ENCODE measurements at places on chromosomes 13 and 19.
A peak's percentile ranks its signal among the peaks of the same experiment; 100 is the strongest.

DNA sequence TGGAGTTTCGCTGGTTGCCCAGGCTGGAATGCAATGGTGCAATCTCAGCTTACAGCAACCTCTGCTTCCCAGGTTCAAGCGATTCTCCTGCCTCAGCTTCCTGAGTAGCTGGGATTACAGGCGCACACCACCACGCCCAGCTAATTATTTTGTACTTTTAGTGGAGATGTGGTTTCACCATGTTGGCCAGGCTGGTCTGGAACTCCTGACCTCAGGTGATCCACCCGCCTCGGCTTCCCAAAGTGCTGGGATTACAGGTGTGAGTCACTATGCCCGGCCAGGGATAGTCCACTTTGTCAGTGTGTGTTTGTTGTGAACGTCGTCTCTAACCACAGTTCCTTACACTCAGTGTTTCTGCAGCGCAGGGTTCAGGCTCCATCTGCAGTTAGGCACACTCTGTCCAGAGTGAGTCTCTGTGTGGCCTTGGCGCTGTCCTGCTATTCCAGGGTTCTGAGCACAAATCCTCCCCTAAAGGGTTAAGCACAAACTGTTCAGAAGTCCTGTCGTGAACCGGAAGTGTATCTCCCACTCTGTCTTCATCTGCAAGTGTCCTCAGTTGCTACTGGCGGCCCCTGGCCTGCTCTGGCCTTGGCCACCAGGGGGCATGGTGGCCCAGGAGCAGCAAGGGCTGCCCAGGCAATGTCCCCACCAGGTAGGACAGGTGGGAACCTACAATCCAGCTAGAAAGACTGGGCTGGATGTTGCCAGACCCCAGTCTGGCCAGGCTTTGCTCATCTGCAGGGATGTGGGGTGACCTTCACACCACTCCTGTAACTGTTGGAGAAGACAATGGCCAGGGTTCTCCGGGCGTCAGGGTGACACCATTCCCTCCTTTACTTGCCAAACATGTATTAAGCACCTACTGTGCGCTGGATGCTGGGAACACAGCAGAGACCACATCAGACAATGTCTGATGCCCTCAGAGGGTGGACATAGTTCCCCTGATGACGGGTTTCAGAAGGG is 38.8 kb upstream of the GATAD2A start:
- DNase-seq: peak; percentile 89

DNA sequence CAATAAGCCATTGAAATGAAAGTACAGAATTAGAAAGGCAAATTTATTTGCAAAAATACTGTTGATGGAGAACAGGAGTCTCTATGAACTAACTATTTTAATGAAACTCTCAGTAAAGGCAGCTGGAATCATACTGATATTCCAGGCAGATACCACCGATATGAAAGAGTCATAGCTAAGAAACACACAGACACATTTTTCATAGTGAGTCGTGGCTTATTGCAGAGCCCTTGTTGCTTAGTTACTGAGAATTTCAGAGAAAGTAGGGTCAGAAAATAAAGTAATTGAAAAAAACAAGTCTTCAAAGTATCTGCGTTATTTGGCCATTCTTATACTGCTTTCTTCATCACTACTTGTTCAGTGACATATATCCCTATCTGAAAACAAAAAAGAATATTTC is 1890.9 kb downstream of the PCDH9 start:
- no peak for DNase-seq

DNA sequence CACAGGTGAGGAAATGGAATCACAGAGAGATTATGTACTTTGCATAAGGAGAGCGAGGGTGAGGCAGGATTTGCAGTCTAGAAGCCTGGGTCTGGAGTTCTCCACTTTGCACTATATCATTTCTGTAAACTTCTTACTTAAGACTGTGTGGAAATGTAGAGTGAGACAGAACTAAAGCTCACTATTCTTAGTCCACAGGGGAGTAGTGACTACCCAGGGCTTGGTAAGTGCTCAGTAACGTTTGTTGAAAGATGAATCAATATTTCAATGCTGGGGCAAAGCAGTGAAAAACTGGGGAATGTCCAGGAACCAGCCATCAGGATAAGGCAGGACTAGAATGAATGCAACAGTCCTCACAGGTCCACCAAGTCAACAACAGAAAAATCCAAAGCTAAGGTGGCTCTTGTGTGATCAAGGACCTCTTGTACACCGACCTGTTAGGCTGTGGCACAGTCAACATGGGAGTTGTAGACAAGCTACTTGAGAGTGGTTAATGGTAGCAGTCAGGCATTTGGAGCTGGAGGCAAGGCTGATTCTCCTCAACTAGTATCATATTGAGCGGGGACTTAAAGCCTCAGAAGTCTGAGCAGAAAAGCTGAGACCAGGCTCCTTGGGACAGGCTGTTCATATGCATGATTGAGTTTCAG is 929 bp upstream of the TNFSF13B start:
- no peak for DNase-seq

DNA sequence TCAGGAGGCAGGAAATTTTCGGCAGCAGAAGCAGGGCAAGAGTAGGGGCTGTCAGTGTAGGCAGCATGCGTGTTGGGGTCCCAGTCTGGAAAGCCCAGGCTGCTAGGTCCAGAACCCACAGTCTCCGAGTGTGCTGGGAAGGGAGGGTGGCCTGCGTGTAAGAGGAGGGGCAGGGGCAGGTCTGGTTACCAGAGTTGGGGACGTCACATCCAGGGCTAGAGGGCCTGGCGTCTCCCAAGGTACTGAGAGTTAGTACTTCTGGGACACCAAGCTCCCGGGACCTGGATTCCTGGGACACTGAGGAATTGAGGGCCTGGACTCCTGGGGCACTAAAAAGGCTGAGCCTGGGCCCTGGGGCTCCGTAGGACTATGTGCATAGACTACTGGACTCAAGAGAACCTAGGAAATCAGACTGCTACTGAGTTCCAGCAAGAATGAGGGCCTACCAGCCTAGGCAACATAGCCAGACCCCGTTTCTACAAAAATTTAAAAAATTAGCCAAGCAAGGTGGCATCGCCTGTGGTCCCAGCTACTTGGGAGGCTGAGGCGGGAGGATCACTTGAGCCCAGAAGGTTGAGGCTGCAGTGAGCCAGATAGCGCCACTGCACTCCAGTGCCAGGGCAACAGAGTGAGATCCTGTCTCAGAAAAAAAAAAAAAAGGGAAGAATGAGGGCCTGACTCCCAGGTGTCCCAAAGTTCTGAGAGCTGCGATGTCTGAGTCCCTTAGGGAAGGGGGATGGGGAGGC is 2.5 kb downstream of the NFKBID start:
- DNase-seq: no peak

DNA sequence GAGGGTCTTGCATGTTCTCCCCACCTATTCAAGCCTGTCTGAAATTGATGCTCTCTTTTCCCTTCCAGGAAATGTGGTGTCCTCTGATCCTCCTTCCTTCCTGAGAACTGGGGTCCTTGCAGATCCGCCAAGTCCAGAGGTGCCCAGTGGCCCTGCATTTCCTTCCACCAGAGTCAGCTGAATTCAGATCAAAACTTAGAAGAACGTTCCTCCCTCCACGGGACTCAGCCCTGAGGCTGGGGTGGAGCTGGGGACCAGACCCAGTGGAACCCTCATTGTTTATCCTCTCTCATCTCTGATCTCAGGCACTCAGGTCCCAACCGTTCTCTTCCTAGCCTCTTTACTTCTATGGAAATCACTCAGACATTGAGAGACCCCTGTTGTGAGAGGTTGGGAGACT is 477.3 kb downstream of the TSHZ3 start:
- no peak for DNase-seq

DNA sequence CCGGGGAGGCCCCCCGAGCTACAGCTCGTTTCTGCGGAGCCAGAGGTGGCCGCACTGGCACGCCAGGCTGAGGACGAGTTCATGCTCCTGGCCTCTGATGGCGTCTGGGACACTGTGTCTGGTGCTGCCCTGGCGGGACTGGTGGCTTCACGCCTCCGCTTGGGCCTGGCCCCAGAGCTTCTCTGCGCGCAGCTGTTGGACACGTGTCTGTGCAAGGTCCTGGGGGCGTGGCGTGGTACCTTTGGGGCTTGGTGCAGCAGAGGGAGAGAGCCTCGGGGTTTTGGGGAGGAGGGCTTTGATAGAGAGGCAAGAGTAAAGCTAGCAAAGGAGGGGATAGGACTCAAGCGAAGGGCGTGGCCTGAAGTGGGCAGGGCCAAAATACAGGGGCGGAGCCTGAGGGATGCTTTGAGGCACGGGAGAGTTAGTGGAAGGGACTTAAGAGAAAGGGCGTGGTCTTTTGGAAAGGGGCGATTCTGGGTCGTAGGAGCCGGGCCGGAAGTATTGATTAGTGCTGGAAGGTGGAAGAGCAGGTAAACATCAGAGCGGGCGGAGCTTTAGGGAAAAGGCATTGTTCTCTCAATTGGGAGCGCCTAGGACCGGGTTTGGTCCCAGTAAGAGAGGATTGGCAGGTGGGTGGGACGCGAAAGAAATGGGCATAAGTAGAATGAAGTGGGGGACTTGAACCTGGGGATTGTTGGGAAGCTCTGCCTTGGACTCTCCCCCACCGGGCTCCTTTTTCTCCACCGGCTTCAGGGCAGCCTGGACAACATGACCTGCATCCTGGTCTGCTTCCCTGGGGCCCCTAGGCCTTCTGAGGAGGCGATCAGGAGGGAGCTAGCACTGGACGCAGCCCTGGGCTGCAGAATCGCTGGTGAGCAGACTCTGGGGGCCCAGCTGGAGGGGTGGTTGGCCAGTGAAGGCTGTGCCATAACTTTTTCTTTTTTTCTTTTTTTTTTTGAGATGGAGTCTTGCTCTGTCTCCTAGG is 1.2 kb downstream of the PPM1N start:
- peak; percentile 72 for DNase-seq

- DNase-seq: no peak
These were observed 17.2 kb downstream of the FGF21 start for GRCh38 chr19:48772503-48772953.

GRCh38 chr19:48681127-48681470 is 8.3 kb upstream of the NTN5 start:
- DNase-seq: no peak

- no peak for DNase-seq
These were observed 50.3 kb upstream of the GPI start for GRCh38 chr19:34314437-34315313.

- DNase-seq: no peak
These were observed 41.1 kb upstream of the MATK start for GRCh38 chr19:3827306-3827705.

DNA sequence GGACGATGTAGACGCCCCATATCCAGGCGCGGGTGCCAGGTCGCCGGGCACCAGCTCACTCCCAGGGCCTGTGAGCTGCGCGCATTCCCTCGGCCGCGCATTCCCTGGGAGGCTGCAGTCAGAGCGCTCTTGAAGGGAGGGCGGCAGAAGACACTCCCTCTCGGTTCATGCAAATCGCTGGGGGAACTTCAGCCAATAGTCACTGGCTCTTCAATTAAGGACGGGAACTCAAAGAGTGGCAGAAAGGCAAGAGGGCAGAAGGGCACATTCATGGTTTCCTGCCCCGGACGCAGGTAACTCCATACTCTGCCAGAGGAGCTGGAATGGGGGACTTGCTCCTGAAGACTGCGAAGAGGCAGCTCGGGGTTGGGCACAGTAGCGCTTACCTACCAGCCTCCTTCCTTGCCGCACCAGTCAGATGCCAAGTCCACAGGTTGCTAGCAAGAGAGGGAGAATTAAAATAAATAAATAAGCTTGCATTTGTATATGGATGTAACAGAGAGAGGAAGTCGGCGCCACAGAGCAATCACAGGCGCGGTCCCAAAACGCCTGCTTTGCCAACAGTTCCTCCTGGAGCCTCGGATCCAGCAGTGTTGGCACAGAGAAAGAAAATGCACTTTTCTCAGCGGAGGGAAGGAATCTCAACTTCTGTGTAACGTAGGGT is 459 bp downstream of the PCDH20 start:
- peak; percentile 85 for DNase-seq

DNA sequence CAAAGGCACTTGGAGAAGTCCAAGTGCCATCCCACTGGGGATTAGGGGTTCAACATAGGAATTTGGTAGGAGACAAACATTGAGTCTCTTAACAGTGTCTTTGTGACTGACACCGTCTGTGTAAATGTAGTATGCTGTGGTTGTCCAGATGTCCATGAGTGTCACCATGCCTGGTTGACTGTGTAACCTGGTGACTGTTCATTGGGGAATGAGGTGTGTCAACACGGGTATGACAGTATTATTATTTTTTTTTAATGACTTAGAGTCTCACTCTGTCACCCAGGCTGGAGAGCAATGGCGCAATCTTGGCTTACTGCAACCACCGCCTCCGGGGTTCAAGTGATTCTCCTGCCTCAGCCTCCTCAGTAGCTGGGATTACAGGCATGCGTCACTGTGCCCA is 16.2 kb downstream of the PKN1 start:
- DNase-seq: no peak

- DNase-seq: no peak
These were observed 13.1 kb downstream of the C19orf47 start for GRCh38 chr19:40335101-40335500.

- DNase-seq: no peak
These were observed 94.6 kb upstream of the RFC3 start for GRCh38 chr13:33723365-33723764.

DNA sequence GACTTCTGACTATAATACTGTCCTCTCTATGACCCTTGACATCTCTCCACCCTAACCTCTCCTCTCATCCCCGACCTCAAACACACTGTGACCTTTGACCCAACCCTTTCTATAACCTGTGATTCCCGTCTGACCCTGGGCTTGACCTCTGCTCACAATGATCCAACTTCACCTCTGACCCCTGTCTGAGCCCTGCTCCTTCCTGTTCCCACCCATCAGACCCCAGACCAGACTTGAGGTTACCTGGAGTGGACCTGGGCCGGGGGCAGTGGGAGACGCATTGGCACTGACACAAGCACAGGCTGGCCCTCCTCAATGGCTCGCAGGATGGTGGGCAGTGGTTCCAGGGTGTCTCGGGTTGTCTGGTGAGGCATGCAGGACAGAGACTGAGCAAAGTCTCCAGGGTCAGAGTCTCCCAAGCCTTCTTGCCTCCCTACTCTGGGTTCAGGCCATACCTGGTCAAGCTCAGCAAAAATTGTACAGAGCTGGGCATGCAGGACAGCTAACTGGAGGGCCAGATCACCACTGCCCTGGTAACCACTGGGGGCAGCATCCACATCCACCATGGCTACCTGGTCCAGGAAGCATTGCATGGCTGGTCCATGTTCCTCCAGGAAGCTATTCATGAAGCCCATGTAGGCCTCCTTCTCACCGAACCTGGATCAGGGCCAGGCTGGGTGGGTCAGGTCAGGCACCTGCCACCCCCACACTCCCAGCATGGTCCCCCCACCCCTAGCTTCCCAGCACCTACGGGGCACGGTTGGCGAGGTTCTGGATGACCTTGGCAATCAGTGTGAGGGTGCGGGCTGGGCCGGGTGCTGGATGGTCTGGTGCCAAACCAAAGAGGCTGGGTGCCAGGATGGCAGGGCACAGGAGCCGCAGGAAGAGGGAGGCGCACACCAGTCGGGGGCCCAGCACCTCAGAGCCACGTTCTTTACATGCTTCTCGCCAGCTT is 4.4 kb upstream of the WIZ start:
- no peak for DNase-seq

- no peak for DNase-seq
These were observed 112.8 kb upstream of the GJB6 start for GRCh38 chr13:20344836-20345490.

DNA sequence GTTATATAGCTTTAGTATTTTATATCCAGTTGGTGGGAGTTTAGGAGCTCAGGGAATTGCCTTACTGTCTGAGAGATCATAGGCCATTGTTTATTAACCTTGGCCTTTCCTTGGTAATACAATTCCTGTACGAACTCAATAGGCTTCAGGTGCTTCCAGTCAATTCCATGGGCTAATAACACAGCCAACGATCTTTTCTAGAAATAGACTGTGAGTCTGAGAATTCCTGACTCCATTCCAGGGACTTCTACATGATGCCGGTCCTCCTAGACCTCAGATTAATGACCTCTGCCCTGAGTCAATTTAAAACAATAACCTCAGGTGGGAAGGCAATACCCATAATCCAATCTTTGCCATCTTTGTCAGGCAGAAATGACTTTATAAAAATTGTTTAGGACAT is 39.6 kb upstream of the KLF12 start:
- DNase-seq: no peak
